ENCODE measurements at places on chromosomes 3 and 15.

DNA sequence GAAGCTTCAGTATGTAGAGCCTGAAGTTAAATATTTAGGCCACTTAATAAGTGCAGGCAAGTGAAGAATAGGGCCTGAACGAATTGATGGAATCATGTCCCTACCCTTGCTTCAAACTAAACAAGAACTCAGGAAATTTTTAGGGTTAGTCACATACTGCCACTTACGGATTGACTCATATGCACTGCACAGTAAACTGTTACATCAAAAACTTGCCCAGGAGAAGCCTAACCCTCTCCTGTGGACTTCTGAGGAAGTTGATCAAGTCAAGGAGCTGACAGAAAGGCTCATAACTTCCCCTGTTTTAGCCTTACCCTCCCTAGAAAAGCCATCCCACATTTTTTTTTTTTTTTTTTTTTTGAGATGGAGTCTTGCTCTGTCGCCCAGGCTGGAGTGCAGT lies 20.6 kb upstream of the KBTBD12 start:
- DNase-seq: no peak

DNA sequence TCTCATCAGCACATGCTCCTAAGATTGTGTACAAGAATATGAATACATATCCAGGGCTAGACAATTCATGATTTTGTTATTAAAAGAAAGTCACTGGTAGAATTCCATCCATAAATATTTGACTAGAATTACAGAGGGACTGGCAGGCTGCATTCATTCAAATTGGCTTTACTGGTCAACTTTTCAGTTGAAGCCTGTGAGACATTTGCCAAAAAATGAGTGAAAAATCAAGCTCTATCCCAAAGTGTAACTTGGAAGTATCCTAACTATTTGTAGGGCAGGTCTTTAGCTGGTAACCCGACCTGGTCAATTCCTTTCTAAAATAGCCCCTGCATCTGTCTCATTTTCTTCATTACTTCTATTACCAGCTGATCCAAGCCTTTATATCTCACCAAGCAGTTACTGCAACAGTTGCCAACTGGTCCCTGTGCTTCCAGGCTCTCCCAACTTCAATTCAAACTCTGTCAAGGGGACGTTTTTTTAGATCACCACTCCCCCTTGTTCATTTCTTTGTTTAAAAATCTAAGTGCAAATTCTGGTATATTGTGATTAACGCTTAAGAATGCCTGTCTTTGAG lies 173.1 kb upstream of the TBL1XR1 start:
- DNase-seq: no peak

- no peak for DNase-seq
Observed at GRCh38 chr15:75123395-75123794, 78.3 kb upstream of the C15orf39 start.

DNA sequence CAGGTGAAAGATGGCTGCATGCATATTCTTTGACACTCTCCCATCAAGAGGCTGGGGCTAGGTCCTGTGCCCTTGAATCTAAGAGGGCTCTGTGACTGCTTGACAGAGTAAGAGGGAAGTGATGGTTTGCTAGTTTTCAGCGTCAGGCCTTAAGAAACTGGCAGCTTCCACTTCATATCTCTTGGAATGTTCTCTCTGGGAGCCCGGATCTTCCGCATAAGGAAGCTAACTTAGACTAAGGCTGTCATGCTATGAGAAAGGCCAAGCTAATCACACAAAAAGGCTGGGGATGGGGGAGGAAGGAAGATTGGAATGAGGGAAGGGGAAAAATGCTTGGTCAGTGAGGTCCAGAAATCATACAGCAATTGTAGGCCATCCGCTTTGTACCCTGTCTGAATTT lies 50.0 kb downstream of the MB21D2 start:
- DNase-seq: no peak

- no peak for DNase-seq
Observed at GRCh38 chr15:57223887-57224286, 152.4 kb upstream of the CGNL1 start.

- DNase-seq: no peak
Observed at GRCh38 chr15:26160343-26160742, 297.2 kb upstream of the ATP10A start.

- no peak for DNase-seq
Observed at GRCh38 chr3:180252683-180253082, 215.9 kb upstream of the PEX5L start.

GRCh38 chr3:8482960-8483665 lies 18.5 kb upstream of the LMCD1 start:
- DNase-seq: no peak

- DNase-seq: no peak
Observed at GRCh38 chr3:12235691-12236090, 53.2 kb upstream of the PPARG start.

- DNase-seq: no peak
Observed at GRCh38 chr3:30686799-30687198, 80.4 kb downstream of the TGFBR2 start.

DNA sequence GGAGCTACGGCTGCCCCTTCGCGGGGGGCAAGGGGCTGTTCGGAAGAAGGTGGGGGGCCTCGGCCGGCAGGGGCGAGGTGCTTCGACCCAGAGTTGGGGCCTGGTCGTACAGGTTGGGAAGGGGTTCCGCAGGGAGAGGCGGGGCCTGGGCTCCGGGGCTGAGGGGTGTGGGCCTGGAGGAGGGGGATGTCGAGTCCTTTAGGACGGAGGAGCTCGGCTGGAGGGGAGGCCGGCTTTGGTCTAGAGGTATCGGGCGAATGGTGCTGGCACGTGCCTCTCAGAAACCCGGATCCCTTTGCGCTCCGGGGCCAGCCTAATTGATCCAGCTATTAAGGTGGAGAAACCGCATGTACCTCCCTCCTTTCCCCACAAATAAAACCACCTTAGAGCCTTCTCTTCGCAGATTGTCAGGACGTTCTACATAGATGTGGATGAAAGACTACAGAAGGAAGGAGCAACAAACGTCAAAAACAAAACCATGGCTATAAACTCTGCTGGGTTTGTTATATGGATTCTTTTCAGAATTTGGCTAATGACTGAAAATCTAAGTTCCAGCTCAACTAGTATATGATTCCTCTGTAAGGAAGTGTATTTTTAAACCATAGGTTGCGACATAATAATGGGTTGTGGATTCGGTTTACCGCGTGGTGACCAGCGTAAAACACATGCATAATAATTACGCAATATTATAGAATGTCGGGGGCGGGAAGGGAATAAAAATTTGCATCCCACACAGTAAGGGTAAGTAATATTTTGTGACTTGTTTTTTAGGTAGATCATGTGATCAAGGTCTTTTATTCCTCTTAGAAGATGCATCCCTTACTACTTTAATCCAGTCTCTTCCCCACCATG lies 644 bp upstream of the NGLY1 start:
- no peak for DNase-seq

DNA sequence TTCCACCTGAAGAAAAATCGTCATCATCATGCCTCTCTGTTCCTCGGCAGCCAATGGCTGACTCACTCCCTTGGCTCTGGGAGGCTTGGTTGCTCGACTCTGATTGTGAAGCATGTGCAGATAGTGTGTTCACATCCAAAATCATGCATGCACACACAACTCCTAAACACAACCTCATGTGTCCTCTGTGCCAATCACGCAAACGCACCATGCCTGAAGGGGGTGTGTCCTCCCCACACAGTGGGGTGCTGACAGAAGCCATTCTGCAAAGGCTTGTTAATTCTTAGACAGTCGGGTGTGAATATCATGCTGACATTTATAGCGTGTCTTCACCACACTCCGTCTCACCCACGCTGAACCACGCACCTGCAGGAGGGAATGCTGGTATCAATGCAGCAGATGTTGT lies 11.4 kb upstream of the CCDC174 start:
- no peak for DNase-seq

DNA sequence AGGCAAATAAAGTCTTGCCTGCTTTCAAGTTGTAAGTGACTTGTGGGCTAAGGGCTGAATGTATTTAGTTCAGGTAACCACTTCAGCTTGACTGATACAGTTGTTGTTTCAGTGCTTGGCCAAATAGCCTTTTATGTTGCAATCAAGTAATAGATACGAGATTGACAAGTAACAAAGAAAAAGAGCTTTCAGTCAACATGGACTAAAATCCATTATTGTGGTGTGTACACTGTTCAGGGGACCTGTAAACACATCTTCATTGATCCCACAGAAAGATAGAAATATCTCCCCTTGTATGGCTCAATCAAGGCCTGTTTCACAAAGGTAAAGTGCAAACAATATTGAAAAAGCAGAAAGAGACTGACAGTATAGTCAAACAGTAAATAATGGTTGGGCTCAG lies 224.8 kb upstream of the TMCO5A start:
- DNase-seq: no peak

DNA sequence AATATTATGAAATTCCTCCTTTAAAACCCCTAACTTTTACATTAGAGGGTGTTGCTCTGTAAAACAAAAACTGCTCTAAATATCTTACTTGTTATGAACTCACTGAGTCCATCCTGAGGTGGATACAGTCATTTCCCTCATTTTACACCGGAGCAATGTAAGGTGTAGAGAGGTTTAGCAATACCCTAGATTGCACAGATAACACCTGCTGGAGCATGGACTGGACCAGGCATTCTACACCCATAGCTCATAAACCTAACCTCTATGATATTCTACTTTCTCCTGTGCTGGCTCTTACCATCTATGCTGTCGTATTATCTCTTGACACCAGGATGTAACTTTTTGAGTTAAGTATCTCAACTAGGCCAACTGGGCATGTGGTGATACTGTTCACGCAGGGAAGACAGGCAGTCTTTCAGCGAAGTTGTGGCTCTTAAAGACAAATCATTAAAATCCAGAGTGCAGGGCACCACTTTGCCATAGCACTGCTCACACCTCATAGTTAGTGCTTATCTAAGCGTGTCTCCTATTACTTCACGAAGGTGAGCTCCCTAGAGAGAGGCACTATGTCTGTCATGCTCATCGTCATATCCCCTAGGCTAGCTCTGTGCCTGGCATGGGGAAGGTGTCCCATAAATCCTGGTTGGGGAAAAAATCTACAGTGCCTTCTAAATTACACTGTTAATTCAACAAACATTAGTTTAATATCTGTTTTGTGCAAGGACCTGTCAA lies 100.1 kb upstream of the SLC2A2 start:
- DNase-seq: no peak

- no peak for DNase-seq
Observed at GRCh38 chr3:69343875-69344274, 42.0 kb downstream of the FRMD4B start.

DNA sequence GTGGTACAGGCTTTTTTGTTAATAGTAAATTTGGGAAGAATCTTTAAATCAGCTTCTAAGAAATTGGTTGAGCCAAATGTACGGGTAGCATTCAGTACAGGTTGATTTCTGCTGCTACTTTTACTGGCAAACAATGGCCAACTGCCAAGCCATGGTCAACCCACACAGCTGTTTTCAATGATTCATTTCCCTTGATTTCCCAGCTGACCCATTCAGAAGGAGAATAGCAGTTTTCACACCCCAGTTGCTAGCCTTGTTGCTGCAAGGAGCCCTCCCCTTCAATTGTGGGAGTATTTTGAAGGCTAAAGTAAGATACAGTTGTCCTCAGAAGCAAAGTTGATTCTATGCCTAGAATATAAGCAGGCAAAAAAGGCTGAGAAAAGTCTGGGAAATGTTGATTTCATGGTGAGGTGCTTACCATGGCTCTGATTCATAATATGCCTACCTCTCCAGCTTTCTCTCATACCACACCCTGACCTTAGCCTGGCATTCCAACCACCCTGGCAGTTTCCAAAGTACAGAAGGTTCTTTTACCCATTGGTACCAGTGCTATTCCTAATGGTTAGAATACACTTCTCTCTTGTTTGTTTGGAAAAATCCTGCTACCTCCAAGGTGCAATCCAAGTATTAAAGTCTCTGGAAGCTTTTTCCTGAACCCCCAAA lies 320.3 kb upstream of the TGFBR2 start:
- no peak for DNase-seq

DNA sequence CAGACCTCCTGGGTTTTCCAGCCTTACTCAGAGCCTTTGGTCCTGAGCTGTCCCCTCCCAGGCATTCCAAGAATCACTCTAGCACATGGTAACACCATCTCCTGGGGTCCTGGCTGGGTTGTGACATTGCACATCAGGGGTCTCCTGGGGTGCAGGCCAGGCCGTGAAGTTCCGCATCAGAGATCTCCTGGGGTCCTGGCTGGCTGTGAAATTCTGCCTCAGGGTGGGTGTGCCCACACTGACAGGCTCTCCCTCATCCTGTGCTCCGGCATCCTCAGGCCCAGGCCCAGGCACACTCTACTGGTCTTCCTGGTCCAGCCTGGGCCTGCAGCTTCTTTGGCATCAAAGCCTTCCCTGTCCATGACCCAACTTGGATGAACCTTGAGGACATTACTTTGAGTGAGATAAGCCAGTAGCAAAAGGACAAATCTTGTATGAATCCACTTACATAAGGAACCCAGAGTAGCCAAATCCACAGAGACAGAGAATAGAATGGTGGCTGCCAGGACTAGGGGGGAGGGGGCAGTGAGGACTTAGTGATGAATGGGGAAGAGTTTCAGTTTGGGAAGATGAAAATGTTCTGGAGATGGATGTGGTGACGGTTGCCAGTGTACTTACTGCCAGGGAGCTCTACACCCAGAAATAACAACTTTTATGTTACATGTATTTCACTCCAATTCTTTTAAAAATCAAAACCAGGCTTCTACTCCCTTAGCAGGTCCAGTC lies 49.1 kb upstream of the KLF13 start:
- no peak for DNase-seq

DNA sequence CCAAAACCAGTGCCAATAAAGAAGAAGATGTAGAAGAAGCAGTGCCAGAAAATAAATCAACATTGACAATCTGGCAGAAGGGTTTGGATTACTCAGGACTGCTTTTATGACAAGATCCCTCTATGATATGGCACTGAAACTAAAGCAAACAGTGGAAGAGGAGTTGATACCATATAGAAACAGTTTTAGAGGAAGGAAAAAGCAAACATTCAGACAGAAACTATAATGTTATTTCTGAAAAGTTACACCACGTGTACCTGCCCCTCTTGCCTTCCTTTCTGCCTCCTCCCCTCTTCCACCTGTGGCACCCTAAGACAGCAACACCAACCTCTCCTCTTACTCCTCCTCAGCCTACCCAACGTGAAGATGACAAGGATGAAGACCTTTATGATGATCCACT lies 63.0 kb downstream of the SFMBT1 start:
- DNase-seq: no peak

DNA sequence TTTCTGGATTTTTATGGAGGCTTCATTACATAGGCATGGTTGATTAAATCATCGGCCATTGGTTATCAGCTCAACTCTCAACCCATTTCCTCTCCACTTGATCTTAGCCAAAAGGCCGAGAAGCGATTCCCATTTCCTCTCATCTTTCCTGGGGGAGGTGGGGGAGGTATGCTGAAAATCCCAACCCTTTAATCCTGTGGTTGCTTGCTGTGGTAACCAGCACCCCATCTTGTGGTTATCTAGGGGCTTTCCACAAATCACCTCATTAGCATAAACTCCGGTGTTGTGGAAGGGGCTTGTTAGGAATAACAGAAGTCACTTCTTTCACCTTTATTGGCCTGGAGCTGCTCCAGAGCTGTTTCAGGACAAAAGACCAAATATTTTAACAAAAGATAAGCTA lies 20.9 kb downstream of the PDE8A start:
- DNase-seq: no peak

- DNase-seq: no peak
Observed at GRCh38 chr15:82178061-82178460, 84.5 kb downstream of the EFL1 start.

GRCh38 chr3:162218479-162218878 lies 721.9 kb downstream of the OTOL1 start:
- no peak for DNase-seq

GRCh38 chr15:90823455-90823974 lies 44.9 kb upstream of the FURIN start:
- DNase-seq: no peak

- no peak for DNase-seq
Observed at GRCh38 chr3:134236505-134237170, 14.0 kb downstream of the RYK start.
